Stimulated activated CD8-positive, alpha-beta memory T cell treated with anti-CD3 and anti-CD28 coated beads, Interleukin-4, amount 100 ng/mL, for 48 hours (primary cell): ENCODE measurements at places on chromosomes 12 and 14.

- peak; percentile 43 for DNase-seq
Measured at GRCh38 chr12:98453070-98453469, 62.3 kb upstream of the TMPO start.

DNA sequence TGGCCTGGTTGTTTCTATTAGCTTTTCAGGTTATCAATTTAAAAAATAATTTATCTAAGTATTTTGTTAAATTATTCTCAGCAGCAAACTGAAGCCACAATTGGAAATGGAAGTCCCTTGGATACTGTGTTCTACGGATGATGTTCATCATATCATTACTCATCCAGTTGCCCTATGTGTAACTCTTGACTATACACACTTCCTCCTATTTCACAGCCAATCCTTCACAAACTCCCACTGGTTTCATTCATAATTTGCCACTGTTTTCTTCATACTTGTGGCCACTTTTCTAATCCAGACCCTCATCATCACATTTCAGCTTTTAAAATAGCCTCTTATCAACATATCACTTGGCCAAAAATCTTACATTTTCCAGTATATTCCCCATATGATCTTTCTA, 84.0 kb downstream of the CATSPERB start:
- DNase-seq: no peak

DNA sequence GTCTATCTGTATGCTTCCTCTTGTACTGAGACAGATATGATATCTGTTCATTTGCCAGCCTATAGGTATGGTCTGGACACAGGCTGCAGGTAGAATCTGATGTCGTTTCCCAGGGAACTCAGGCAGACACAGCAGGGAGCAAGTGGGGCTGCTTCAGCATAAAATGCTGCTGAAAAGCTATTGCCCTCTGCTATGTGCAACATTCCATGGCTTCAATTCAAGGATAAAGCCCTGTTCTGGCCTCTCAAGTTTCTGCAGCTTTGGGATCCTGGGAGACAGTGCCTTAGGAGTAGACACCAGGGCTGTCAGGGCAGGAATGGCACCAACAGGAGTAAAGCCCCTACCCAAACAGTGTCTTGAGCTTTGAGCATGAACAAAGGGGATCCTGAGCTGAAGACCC, 173.5 kb downstream of the SLC41A2 start:
- DNase-seq: no peak

DNA sequence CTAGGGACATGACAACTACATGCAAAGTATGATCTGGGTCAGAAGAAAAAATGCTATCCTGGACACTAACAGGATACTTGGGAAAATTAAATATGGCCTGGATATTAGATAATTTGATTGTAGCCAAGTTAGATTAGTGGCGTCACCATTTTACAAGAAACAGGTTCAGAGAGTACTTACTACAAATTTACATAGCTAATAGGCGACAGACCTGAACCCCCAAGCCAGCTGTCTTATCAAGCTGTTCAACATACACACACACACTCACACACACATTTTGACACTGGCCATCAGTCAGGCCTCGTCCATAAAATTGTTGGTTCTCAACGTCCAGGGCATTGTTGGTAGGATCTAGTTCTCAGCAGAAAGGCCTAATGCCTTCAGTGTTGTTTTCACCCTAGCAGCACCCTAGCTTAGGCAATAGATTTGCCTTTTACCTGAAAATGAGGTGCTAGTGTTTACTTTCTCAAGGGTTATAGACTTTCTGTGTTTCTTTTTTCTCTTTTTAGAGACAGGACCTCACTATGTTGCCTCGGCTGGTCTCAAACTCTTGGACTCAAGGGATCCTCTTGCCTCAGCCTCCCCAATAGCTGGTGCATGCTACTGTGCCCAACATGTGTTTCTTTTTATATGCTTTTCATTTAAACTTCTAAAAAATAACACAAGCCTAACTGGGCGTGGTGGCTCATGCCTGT, 3.3 kb upstream of the C14orf93 start:
- DNase-seq: no peak

DNA sequence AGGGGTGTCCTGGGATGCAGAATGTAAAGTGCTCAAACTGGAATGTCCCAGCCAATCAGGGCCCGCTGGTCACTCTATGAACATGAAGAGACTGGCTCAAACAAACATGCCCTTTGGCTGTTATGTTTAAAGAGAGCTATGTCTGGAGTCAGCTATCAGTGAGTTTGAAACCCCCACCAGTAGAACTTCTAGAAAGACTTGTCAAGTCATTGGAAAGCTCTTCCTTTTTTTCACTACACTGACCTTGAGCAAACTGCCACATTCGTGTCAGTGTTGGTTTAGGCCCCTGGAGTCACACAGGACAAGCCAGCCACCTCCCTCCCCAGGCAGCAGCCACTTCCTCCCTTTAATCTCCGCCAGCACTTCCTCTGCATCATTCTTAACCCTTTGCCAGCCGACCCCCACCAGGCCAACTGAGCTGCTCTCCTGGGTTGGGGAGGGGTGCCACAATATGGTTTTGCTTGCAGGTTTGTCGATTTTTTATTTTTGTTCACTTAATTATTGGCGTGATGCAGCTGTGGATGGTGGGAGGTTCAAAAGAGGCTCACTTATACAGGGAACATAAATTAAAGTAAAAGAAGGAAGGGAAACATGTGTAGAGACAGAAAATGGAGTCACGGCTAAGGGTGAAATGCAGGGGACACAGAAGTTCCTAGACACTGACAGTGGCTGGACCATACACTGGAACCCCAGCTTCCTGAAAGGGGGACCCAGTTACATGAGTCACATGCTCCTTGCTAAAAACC, 25.3 kb downstream of the CMKLR1 start:
- DNase-seq: no peak

DNA sequence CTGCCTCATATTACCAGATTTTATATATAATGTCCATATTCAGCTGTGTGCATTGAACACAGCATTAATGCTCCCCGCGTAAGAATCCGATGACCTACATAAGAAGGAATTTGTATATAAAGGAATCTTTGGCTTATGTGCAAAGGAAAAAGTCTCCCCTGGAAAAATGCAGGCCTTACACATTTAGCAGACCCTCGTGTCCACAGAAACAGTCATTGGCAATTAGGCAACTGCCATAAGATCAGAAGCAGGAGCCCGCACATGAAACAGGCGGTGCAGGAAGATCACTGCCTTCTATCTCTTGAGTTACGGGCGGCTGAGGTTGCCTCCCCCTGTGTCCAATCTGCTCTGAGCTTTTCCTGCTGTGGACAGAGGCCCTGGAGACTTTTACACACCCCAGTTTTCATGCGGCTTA, 63.2 kb upstream of the RFX4 start:
- DNase-seq: no peak

DNA sequence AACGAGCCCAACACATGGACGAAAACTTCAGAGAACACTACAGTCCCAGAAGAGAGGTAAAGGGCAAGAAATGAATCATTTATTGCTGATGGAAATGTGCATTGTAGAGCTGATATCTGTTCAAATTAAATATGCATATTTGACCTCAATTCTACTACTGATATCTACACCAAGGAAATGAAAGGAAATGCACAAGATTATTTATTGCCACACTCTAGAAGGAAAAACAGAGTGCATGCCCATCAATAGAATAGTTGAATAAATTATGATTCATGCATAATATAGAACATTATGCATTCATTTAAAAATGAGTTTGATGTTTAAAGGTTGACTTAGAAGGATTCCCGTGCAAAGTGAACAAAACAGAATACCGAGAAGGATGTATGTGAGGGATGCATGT, 15.6 kb upstream of the NUP107 start:
- DNase-seq: no peak

- DNase-seq: no peak
Measured at GRCh38 chr12:50614167-50614759, 109.5 kb downstream of the DIP2B start.

- peak; percentile 56 for DNase-seq
Measured at GRCh38 chr12:103840462-103840875, 565 bp downstream of the NT5DC3 start.

DNA sequence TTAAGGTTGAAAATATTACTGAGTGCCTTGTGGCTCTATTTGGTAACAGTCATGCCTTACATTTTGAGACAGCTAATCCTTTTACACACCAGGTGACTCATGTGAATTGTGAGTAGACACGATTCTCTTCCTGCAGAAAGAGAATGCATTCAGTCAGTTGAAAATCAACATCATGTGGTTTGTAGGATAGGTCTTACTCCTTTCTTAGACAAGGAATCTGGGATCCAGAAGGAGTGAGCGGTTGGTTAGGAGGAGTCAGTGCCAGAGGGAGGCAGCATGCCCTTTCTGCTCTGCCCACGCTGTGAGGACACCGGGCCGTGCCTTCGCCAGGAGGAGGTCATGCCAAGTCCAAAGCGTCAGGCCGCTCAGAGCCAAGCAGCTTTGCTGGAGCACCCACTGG, 47.6 kb downstream of the TRAF3 start:
- DNase-seq: no peak

GRCh38 chr12:20474443-20474842, 106.1 kb downstream of the PDE3A start:
- no peak for DNase-seq
